ENCODE measurements at places on chromosomes 7 and 10. TPM values are rescaled to one million over a fixed set of nuclear protein-coding genes. Genes with fewer than 3 reads are reported as not detected.
A peak's percentile ranks its signal among the peaks of the same experiment; 100 is the strongest.

Gene ADRA2A
- not detected for total RNA-seq

Gene SUGCT
- 7.4 TPM for total RNA-seq

- DNase-seq, result no peak
Observed at GRCh38 chr7:8629504-8629903, 196.1 kb downstream of the NXPH1 start.

Gene SRRM3
- total RNA-seq, result 0.51 TPM

DNA sequence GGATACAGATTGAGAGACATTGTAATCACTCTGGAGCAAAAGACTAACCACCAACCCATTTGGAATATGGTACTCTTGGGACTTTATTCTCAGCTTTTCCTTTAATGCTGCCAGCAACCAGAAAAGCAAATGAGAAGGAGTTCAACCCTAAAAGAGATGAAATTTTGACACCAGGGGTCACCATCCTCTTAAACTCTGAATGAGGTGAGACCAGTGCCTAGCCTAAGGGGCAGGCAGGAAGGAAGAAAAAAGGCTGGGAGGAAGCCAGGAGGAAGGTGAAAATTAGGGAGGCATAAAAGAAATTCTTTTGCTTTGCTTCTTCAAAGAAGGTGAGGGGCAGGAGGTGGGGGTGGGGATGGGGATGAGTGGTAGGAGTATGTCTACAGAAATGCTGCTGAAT lies 135.8 kb downstream of the JAZF1 start:
- DNase-seq, result no peak

Gene DPYSL4
- total RNA-seq, result 0.13 TPM

GRCh38 chr10:46229144-46229563 lies 57.6 kb upstream of the ANTXRL start:
- no peak for DNase-seq

DNA sequence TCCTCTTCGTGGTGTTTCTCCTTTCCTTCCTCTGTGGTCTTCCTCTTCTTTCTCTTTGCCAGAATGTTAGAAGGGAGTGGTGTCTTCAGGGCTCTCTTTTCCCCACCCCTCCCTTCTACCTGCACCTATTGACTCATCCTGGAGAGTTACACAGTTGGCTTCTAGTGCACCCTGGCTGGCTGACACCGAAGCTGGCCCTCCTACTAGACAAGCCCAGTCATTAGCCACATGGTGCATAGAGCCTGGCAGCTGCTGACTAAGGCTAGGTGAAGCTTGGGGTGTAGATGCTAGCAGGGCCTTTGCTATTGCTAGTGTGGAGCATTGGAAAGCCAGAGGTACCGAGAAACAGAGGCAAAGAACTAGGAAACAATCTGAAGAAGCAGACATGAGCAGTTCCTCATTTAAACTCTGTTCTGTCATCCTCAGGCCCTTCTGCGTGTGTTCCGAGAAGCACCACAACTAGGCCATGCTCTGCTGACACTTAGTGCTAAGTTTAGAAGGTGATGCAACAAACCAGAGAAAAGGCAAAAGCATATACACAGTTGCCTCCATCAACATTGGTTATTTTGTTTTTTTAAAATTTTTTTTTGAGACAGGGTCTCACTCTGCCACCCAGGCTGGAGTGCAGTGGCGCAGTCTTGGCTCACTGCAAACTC lies 213.9 kb downstream of the BAMBI start:
- peak; percentile 86 for DNase-seq

DNA sequence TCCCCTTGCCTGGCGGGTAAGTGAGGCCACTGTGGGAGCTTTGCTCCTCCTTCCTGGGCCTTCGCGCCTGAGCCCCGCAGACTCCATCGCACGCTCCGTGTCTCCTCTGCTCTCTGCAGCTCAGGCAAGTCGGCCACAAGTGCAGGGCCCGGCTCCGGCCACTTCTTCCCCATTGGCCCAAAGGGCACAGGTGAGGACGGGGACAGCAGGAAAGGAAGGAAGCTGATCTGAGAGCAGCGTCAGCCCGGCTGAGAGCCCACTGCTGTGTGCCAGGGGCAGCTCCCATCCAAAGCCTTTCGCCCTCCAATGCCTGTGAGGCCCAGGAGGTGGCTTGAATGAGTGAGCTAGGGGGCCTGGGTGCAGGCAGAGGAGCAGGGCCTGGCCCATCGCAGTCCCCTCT lies 33.7 kb upstream of the RHEB start:
- DNase-seq, result no peak

DNA sequence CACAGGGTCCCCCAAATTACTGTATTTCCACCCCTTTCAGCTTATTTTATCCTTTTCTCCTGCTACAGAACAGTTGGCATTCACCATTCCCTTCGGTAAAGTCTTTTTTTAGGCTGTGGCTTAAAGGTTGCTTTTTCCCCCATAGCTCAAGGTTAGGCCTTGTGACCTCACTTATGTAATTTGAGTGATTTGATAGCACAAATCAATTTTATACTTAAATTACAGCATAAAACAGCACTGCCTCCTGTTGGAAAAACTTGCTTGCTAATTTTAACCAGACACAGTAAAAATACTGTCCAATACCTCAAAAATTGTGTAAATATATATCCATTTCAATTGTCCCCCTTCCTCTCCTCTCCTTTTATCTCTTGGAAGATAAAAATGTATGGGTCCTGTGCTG lies 7.1 kb downstream of the GIMAP1 start:
- DNase-seq, result no peak

- DNase-seq, result no peak
Observed at GRCh38 chr10:93225938-93226337, 152.2 kb downstream of the CYP26A1 start.

DNA sequence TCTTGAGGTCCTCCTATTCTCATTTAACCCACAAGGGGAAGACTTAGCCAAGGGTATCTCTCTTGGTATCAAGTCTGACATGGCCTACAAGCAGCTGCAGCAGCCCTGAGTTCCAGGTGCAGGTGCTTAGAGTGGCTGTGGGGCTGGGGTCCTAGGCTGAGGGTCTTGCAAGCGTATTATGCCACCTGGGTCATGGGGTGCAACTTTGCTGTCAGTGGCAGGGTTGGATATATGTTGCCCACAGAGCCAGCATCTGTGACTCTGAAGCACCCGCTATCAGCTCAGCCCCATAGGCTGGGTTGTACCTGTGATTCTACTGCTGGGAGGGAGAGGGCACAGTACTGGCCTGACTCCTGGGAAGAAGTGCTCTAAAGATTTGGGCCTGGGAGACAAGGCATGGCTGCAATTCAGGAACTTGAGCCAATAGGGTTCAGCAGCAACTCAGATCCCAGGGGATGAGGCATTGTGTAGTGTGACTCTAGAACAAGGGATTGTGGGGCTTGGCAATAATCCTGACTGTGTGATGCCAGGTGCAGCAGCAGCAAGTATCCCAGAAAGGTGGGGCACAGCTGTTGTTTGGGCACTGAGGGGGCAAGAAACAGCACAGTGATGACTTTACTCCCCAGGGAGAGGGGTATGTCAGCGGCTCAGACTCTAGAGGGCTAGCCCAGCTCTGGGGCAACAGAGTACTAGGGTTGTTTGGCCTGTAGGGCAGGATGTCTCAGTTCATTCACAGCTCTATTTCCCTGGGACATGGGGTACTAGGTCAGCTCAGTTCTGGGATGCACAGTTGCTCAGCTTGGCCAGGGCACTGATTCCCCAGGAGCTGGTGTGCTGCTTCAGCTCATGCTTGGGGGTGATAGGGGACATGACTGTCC lies 41.4 kb downstream of the NEURL1 start:
- no peak for DNase-seq

Gene SLC13A1
- not detected for total RNA-seq

DNA sequence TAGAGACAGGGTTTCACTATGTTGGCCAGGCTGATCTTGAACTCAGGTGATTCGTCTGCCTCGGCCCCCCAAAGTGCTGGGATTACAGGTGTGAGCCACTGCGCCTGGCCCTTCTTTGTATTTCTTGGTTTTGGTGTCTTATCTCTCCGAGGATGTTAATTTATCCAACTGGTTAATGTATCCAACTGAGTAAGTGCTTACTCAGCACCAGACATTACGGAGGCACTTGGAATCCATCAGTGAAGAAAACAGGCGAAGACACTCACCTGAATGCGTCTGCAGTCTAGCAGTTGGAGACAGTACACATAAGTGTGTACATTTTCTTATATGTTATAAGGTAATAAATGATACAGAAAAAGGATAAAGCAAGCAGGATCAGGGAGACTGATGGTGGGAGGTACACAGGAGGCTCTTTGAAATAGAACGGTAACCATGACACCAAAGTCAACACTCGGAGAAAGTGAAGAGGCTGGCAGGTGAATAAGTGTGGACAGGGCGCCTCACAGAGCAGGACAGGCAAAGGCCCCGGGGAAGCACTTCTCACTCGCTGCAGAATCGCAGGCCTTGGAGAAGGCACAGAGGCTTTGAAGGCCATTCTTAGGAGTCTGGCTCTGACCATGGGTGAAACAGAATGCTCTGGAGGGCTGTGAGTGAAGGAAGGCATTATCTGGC lies 73.1 kb downstream of the LANCL2 start:
- peak; percentile 23 for DNase-seq

- no peak for DNase-seq
Observed at GRCh38 chr10:58622246-58622645, 109.6 kb downstream of the BICC1 start.

Gene PIP
- total RNA-seq, result not detected

DNA sequence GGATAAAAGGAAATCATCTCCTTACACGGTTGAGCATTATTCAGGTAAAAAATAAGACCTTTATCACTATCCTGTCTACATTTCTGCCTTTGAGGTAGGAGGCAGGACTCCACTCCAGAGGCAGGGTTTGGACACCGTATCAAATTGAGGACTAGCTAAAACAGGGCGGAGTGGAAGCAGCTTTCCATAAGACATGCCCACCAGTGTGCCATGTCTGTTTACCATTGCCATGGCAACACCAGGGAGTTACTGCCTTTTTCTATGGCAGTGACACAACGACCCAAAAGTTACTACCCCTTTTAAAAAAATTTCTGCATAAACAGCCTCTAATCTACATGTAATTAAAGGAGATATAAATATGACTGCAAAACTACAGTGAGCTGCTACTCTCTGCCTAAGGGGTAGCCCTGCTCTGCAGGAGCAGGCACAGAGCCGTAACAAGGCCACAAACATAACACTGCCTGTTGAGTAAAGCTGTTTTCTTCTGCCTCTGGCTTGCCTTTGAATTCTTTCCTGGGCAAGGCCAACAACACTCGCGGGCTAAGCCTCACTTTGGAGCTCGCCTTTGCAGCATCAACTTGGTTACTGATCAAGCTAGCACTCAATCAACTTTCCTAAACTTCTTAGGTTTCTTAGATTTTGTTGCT lies 26.5 kb downstream of the DGKB start:
- no peak for DNase-seq

GRCh38 chr7:82851121-82851520 lies 311.6 kb downstream of the PCLO start:
- no peak for DNase-seq

DNA sequence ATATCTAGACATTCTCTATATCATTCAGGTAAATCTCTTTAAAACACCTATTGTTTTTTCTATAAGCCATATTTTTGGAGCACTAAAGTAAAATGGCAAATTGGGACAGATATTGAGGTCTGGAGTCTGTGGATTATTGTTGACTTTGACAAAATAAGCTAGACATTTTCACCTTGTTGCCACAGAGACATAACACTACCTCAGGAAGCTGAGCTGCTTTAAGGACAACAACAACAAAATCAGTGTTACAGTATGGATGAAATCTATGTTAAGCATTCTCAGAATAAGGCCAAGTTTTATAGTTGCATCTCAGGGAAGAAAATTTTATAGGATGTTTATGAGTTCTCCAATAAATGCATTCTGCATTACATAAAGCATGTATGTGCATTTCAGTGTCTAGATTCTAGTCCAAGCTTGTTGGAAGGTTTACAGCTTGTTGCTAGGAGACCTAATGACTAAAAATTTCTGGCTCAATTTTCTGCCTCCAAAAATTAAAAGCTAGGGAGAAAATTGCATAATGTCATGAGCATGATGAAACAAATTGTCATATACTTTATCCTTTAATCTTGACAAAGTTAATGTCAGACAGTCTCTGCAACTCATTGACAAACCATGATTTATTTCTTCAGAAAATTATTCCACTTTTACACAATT lies 18.3 kb downstream of the LIPM start:
- peak; percentile 95 for DNase-seq

Gene SLC18A3
- total RNA-seq, result not detected

Gene SP4
- total RNA-seq, result 7.3 TPM

DNA sequence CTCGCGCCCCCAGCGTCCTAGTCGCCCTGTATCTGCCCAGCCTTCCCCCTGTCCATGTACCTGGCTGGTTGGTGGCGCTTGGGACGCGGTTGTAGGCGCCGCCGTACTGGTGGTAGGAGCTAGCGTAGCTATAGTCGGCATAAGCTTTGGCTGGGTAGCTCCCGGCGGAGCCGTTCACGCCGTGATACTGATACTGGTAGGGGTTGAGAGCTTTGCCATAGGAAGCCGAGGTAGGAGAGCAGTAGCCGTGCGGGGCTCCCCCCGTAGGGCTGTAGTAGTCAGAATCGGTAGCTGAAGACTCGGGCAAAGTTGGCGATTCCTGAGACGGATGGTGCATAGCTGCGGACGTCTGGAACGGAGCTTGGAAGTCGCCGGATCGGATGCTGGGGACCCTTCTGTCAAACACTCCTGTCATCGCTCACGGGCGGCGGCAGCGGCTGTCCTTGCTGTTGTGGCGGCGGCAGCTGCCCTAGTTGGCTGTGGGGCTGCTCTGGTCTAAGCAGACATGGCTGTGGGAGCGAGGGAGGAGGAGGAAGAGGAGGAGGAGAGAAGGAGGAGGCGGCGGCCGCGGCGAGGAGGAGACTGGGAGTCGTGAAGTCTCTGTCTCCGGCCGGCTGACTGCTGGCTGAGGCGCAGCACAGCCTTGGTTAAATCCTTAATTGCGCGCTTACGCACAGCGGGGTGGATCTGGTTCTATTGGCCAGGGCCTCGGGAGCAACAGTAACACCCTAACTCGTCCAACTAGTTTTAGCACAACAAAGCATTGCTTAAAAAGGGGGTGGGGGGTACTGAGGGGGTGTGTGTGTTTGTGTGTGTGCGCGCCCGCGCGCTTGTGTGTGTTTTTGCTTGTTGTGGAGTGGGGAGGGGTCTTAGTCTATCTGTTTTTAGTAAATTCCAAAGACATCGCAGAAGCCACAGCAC lies at the start of gene DLX5:
TSS of gene DLX5 (minus strand) at position 623 of the 921 bp plus-strand sequence. CDS start at position 415, 208 bp downstream.
- DNase-seq, result peak; percentile 38

DNA sequence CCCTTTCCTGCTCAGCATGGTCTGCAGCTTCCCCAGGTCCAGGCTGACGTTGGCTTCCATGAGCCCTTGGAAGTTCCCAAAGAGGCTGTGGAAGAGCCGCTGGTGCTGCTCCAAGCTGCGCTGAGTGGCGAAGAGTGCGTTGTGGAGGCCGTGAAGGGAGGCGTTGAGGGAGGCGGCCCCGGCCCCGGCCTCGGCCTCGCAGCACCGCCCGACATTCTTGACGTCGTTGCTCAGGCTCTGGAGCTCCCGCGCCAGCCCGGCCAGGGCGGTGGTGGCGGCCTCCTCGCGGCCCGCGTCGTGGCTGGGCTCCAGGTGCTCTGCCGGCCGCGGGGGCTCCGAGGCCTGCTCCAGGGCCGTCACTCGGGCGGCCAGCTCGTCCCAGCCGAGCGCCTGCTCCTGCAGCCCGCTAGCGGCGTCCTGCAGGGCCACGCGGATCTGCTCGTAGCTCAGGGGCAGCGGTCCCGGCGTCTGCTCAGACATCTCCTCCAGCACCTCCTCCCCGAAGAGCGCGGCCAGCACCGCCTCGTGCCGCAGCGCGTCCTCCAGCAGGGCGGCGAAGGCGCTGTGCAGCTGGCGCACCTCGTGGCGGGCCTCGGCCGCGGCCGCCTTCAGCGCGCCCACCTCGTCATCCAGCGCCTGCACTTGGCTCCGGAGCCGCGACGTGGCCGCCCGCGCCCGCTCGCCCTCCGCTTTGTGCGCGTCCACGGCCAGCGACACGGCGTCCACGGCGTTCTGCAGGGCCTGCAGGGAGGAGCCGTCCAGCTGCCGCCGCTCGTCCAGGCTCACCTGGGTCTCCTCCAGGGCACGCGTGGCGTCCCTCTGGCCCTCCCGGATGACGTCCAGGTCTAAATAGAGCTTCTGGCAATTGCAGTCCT lies 14.7 kb downstream of the MMRN2 start:
- no peak for DNase-seq

Measured in bronchial epithelial cell (primary cell).